ENCODE measurements at places on chromosomes 3 and 15.

DNA sequence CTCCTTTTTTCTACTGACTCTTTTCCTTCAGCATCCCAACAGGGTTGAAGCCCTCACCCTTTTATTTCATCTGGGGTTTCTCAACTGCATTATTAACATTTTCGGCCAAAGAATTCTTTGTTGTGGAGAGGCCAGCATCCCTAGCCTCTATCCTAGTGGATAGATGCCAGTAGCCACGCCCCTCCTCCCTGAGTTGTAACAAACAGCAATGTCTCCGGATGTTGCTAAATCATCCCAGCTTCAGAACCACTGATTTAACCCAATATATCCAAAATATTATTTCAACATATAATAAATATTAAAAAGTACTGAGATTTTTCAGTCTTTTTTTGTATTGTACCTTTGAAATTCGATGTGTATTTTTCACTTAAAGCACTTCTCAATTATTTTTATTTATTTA is 2.0 kb upstream of the RNF111 start:
- DNase-seq, result no peak

- DNase-seq, result no peak
Measured at GRCh38 chr3:43031485-43031884, 52.4 kb downstream of the GASK1A start.

GRCh38 chr3:178676942-178677790 is 140.9 kb downstream of the KCNMB2 start:
- no peak for DNase-seq

DNA sequence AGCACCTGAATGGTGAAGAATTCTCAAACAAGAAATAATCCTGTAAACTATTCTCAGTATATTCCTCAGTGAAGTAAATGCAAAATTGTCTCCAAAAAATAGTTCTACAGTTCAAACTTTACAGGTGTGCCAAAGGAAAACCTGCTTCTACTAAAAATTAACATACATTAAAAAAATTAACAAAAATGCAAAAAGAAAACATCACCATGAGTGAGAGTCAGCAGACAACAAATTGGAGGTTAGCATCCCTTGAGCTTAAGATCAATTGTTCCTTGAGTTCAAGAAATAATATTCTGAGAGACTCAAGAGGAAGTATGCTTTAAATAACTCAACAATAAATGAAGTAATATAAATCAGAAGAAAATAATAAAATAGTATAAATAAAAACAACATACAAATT is 278.4 kb upstream of the MME start:
- DNase-seq, result no peak

GRCh38 chr15:91126080-91126479 is 26.0 kb downstream of the SV2B start:
- DNase-seq, result no peak

- no peak for DNase-seq
Measured at GRCh38 chr3:170745211-170745718, 124.7 kb downstream of the RPL22L1 start.

- no peak for DNase-seq
Measured at GRCh38 chr3:14323401-14324223, 78.8 kb upstream of the SLC6A6 start.

DNA sequence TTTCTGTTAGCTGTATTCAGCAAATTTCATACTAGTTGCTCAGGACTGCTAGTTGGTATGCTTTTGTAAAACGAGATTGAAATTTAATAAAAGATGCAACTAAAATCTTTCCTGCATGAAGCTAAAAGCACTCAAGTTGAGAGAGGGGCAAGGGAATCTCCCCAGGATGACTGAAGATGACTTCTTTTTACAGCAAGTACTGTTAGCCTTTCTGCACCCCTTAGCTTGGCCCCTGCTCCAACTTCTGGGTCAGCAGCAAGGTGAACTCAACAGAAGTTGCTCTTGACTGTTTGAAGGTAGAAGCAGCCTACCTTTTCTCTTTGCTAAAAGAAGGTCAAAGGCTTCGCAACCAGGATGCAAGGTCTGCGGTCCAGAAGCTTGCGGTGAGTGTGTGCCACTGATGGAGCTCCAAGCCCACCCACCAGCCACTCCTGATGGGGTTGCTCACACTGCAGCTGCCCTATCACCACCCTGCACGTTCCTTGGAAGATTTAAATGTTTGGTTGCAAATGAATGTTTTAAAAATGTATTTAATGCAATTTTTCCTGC is 32.5 kb downstream of the NME9 start:
- no peak for DNase-seq
